ENCODE measurements at places on chromosomes 3 and 15.

- no peak for DNase-seq
Measured at GRCh38 chr3:14352002-14352627, 50.3 kb upstream of the SLC6A6 start.

- DNase-seq, result no peak
Measured at GRCh38 chr3:44236485-44236908, 5.2 kb upstream of the TOPAZ1 start.

- no peak for DNase-seq
Measured at GRCh38 chr3:152790651-152791387, 44.1 kb upstream of the P2RY1 start.

DNA sequence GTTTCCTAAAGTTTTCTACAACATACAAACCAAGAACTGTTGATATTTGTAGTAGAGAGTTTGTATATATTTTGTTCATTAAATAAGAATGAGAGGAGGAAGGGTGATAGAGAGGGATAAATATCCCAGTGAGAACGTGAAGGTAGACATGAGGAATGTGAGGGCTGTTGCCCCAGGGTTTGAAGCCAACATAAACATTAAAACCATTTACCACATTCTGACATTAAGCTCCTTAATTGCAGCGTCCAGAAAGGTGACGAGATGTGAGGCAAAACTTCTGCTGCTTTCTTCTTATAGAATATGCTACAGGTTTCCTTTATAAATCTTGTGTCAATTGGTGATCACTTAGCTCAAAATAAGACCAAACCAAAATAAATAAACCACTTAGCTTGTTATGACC, 267.8 kb upstream of the CNTN4 start:
- DNase-seq, result no peak

DNA sequence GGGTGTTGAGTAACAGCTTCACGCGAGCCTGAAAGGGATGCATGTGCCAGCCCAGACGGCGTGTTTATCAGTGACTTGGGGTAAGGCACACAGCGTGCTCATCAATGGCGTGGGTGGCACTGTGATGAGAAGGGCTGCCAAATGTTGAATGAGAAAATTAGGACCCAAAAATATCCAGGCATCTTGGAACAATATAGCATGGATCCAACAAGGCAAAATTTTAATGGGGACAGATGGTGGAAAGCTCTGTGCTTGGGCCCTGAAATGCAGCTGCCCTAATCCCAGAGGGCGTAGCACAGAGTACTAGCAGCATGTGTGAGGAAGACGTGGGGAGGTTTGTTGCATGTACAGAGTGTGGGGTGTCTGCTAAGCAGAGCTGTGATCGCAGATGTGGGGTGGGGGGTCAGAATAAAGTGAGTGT, 48.9 kb downstream of the SSUH2 start:
- DNase-seq, result no peak

DNA sequence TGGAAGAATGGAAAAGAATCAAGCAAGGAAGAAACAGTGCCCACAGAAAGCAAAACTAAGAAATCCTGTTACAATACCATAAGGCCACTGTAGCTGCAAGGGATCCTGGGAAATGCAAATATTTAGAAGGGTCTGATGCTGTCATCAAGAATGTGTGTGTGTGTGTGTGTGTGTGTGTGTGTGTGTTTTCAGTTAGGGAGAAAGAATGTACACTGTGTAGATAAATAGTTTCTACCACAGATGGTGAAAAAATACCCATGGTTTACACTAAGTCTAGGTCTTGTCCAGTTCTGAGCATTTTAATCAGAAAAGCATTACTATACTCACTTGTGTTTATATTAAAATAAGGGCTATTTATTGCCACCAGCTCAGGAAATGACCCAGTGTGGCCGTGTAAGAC, 355.0 kb downstream of the RBMS3 start:
- no peak for DNase-seq

DNA sequence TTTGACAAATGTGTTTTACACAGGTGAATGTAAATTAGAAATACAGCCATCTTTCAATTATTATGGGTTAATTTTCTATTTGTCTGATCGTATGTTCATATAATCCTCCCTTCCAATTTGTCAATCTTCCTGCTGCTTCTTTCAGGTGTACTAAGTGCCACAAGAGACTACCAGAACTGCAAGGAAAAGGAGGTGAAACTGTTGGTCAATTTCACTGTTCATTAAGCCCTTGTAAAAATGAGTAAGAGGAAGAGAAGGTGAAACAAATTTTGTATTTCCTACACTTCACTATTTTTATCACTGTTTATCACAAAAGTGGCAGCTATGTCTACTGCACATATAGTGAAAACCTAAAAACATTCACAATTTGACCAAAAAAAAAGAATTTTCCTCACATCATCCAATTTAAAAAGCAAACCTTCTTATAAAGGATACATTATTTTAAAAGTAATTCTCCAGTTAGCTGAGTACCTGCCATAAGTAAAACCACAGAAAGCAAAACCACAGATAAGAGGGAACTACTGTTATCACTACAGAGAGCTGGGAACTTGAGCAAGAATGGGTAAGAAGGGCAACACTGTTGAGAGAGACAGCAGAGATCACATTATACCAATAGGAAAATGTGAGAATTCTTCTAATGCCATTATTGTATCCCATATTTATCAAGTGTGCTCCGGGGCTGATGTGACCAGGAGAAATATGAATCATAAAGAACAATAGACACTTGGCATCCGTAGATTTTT, 163.0 kb downstream of the TBC1D5 start:
- no peak for DNase-seq

- DNase-seq, result no peak
Measured at GRCh38 chr3:72152551-72153476, 367.9 kb upstream of the PROK2 start.

Measured in T1000 (cell line).